IMR-90 (cell line): ENCODE measurements at places on chromosomes 4 and X. TPM values are rescaled to one million over a fixed set of nuclear protein-coding genes. Genes with fewer than 3 reads are reported as not detected.

The CTAG1B gene
- not detected in 2 replicates for total RNA-seq

The NPY2R gene
- not detected in 2 replicates for total RNA-seq

GRCh38 chrX:109472939-109473735 lies 8.7 kb downstream of the GUCY2F start:
- H3K27ac ChIP-seq: no peak overlapping the region
- peaks cover 10% of the 10 kb centered on the region for H3K27me3 ChIP-seq
- DNase-seq: peak; percentile 31
- H3K36me3 ChIP-seq: no peaks in the 10 kb centered on the region

DNA sequence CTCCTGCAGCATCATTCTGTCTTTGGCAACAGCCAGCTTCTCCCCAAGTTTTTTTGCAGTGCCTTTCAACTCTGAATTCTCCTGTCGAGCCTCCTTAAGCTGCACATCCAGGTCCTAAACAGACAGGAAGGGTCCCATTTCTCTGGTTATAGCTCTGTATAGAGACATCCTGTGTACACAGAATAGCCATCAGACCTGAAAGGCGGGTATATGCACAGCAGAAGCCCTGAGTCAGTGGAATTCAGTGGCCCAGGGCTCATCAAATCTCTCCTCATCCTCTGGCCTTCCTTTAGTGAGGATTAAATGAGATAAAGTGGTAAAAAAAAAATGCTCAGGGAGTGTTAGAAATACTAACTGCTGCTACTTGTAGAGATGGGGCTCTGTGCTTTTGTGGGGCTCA lies 73.8 kb downstream of the FAM184B start:
- H3K36me3 ChIP-seq: no peaks in the 10 kb centered on the region
- H3K4me3 ChIP-seq: no peak overlapping the region
- H3K27ac ChIP-seq: no peak overlapping the region
- no peaks in the 10 kb centered on the region for H3K27me3 ChIP-seq
- no peaks in the 10 kb centered on the region for H3K4me1 ChIP-seq

- peak; percentile 44 for DNase-seq
- no peak overlapping the region for H3K27ac ChIP-seq
- H3K27me3 ChIP-seq: no peaks in the 10 kb centered on the region; the same call in 1 of the 2 replicates
- H3K4me3 ChIP-seq: no peak overlapping the region
Observed at GRCh38 chrX:39903937-39904336, 193.8 kb downstream of the BCOR start.

- DNase-seq: peak; percentile 88
- no peak overlapping the region for H3K27ac ChIP-seq
- peaks cover 2% of the 10 kb centered on the region; the same call in 1 of the 2 replicates for H3K4me1 ChIP-seq
- no peaks in the 10 kb centered on the region for H3K36me3 ChIP-seq
Observed at GRCh38 chr4:173243321-173243720, 74.7 kb downstream of the GALNT7 start.
